Hypothalamus (tissue), 51 donors: ENCODE measurements at places on chromosomes 1 and 21.

DNA sequence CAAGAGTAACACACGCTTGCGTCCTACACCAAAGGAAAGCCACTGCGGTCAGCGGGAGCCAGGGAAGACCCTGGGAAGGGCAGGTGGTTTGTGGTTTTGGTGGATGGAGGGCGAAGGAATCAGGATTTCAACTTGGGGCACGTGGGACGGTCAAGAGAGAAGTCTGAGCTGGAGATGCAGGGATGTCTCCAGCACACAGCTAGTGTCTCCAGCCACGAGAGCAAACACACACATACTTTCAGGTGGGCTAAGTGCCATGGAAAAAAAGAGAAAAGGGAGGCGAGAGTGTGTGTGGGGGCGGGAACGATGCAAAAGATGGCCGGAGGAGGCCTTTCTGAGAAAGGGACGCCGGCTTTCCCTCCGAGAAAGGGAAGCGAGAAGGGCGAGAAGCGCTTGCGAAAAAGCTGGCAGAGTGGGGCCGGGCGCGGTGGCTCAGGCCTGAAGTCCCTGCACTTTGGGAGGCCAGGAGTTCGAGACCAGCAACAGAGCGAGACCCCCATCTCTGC is 1.4 kb upstream of the SRRM1 start:
- DNase-seq = no peak

- peak; percentile 18 for DNase-seq
Observed at GRCh38 chr1:55640708-55641473, 425.7 kb upstream of the USP24 start.

- DNase-seq = no peak
Observed at GRCh38 chr1:6298940-6299465, 38.1 kb upstream of the GPR153 start.

DNA sequence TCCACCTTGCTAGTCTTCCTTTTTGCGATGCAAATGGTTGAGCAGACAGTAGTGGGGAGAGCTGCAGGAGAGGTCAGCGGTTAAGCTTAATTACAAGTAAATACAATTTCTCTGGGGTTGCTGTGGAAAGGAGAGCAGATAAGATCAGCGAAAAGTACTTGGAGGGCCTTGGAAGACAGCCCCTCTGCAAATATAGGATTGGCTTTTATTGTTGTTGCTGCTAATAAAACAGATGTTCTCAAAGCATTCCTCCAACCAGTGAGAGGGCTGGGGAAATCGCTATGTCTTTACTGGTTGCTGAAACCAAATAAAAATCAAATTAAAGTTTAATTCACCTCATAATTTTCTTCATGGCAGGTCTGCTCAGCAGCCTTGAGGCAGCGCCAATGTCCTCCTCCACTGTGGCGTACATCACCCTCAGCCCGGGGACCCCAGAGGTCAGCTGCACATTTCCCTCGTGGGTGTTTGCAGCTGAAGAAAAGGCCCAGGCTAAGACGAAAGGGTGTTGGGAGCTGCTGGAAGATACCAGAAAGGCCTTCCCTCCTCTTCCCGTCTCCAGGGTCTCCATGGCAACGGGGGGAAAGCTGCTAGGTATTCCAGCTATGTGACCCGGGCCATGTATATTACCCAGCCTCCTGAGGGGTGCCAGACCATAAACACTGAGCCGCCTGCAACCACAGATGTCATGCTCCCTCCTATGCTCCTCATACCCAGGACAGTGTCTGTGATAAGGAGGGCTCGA is 54.6 kb upstream of the POU2F1 start:
- no peak for DNase-seq

GRCh38 chr1:211609120-211610024 is 30.4 kb upstream of the SLC30A1 start:
- DNase-seq = no peak

GRCh38 chr1:233112186-233113008 is 162.0 kb downstream of the NTPCR start:
- no peak for DNase-seq

DNA sequence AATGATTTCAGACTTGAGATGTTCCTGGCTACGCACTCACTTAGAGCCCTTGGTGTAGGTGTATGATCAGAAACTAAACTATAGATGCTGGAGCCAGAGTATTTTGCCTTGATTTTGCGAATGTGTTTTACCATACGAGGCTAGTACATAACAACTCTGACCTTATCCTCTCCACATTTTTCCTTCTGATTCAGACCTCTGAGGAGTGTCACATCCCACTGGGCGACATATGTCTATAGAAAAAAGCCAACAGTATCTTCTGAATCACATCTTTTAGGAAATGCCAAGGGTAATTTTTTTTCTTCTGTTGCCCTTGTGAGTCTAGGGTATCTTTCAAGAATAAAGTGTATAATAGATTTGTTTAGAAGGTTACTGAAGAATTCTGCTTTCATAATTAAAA is 49.6 kb downstream of the AK4 start:
- DNase-seq = no peak

DNA sequence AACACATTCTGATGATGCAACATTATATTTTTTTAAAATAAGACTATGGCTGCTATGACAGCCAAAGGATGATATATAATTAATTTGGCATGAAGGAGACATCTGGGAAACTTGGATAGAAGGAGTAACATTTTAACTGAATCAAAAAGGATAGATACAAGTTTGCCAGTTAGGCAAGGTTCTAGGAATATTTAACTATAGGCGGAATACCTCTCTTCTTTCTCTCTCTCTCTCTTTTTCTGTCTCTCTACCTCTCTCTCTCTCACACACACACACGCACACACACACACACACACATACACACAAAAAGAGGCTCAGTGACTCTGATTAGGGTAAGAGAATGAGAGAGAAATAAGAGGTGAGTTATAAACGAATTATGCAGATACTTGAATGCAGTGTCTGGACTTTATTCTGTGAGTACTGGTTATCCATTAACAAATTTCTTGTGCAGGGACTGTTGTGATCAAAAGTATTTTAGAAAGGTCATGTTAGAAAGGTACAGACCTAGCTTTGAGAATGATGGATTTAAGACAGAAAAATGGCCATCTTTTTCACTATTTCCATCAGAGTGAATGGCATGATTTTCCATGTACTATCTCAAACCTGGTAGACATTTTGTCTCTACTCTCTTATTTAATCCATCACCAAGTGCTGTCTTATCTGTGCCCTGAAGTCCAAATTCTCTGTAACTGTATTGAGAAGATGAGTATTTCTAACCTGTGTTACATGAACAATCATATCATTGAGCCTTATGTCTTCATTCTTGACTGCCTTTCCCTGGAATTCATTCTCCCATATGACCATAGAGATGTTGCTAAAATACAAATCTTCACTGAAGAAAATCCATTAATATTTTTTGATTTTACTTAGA is 1106.9 kb upstream of the ADGRL4 start:
- DNase-seq = no peak

DNA sequence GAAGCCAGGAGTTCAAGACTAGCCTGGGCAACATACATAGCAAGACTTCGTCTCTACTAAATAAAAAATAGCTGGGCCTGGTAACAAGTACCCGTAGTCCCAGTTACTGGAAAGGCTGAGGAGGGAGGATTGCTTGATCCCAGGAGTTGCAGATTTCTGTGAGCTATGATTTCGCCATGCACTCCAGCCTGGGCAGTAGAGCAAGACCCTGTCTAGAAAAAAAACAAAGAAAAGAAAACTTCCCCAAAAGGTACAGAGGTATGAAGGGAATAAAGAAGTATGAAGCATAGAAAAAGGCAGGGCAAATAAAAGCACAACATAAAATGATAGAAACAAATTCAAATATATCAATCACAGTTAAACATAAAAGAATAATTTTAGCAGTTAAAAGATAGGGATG is 28.7 kb downstream of the RPRD2 start:
- no peak for DNase-seq

- DNase-seq = no peak
Observed at GRCh38 chr1:203103216-203103615, 17.4 kb upstream of the MYOG start.

GRCh38 chr1:174222166-174222949 is 63.0 kb downstream of the RABGAP1L start:
- DNase-seq = no peak

DNA sequence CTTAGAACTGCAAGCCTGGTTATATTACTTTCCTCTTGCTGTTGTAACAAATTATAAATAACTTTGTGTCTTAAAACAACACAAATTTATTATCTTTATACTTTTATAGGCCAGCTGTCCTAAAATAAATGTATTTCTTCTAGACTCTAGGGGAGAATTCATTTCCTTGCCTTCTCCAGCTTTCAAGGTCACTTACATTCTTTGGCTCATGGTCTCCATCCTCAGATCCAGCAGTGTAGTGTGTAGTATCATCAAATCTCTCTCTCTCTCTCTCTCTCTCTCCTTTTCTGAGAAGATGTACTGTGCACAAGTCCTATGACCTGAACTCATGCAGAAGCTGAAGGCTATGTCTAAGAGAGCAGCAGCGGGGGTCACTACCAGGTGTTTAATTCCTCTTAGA is 1510.6 kb downstream of the MRPL39 start:
- no peak for DNase-seq
